ENCODE measurements at places on chromosomes 12 and 14.

DNA sequence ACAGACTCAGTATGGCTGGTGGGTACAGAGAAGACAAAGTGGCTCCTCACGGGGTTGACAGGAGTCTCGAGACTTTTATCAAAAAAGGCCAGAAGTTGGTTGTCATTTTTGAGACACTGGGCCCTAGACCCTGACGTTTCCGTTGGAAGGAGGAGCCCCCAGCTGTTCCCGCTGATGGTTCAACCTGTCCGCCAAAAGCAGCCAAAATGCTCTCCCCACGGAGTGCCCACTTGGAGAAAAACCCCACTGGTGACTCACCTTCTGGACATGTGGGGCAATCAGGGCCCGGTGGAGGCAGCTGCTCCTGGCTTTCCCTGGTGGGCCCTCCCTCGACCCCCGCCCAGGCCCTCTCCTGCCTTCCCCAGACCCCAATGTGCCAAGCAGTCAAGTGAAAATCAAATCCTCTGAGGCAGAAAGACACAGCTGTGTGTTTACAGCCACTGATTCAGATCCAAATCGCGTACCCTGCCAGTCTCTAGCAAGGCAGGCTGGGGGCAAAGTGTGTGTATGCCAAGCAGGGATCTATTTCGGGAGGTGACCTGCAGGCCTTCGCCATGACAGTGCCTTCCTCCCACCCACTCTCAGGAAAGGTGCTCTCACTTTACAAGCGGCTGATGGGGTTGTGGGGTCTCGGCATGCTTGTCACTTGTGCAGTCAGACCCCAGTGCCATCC lies 347.4 kb downstream of the DPF3 start:
- DNase-seq = no peak

DNA sequence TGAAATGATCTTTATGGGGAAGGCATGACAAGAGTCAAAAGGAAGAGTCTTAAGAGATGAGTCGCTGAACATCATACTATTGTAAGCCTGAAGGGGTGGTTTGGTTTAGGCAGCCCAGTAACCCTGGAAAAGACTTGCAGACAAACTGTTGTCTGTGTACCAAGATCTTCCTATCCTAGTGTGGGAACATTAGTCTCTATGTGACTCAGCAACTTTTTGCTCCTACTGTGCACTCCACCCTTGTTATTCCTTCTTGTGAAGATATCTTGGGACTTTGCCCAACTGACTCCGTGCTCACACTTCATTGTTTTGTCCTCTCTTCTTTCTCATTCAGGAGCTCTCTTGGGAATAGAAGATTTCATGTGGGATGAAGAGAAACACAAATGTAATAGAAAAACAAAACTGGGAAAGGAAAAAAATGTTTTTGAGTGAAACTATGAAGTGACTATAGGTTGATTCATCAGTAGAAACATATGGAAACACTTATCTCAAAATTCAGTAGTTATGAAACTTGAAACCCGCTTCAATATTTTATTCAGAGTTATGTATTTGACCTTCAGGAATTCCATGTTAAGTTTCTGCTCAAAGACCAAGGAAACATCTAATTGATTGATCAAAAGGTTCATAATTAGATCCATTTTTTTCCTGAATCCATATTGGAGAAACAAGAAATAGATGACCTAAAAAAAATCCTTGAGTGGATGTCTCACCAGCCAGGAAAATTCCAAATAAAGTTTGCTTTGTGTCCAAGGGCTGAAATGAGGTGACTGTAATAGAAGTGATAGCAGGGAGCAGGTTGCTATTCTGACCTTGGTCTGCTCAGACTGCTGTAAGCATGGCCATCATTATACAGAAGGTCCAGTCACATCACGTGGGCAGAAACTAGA lies 67.2 kb downstream of the BTG1 start:
- DNase-seq = peak; percentile 49

DNA sequence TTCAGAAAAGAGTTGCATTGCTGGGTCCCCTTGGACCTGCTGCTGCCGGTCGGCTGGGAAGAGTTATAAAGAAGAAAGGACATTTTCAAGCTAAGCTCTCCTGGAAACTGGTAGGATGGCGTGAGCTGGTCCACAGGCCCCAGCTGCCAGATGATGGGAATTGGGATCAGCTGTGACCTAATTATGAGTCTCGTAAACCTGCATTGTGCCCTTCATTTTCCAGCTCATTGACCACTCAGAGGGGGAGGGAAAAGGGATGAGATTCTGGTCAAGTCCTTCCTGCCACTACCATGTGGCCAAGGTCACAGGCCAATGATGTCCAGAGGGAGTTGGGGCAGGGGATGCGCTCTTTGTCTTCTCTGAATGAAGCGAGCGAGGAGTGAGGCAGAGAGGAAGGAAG lies 320.9 kb downstream of the NRXN3 start:
- DNase-seq = no peak

DNA sequence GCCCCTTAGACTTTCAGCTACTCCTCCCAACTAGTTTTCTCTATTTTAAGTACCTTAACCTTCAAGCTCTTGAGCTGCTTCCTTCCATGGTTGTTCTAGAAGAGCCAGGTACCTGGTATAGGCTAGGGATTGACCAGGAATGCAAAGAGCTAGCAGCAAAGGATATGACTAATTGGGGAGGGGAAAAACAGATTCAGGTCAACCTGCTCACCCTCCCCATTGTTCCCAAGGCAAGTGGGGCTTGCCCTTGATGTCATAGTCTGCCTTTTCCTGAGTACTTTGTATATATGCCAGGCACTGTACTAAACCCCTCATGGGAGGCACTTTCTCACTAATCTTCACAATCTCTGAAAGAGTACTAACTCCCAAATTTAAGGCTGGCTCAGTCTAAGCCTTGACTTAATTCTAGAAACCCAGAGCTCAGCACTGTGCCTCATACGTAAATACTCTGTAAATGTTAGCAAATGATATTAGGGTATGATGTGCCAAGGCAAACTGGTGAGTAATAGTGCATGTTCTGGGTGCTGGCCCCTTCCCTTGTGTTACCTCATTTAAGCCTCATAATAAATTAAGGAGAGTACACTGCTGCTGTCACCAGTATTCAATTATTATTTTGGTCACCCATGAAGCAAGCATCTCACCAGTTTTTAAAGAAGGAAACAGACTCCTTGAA lies 42.2 kb downstream of the SUDS3 start:
- DNase-seq = no peak

DNA sequence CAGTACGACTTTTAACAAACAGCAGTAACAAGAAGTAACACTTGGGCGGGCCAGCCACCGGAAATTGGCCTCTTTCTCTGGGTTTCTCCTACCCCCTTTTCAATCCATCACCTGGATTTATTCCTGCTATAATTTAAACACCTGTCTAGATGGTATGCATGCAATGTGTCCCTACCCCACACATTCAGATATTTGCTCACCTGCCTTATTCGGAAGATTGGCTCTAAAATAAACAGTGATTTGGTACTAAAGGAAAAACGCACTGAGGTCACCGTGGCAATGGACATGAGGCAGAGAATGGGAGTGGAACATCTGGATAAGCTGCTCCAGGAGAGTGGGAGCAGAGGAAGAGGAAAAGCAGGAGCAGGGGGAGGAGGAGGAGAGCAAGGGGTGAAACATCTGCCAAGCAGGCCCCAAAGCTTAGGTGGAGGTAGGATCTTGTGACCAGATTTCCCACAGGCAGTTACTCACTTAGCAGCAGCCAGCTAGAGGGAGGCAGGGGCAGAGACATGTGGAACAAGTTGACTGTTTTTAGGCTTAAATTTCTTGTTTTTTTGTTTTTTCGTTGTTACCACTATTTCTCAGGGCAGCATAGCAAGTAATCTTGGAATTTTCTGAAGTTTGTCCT lies 150.9 kb downstream of the TTLL5 start:
- no peak for DNase-seq

DNA sequence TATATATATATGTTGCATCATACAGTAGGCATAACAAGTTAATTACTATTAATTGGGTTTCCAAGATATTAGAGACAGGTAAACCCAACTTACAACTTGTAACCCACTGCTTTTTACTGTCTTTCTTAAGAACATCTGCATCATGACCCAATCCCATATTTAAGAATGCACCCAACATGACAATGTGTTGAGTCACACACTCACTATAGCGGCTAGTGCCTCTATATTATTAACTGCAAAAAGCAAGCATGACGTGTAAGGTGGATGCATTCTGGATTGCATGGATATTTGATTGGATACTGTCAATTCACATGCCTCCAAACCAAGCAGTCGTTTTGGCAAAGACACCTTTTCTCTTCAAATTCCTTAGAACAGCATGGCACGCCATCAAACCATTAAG lies 68.2 kb downstream of the KSR2 start:
- DNase-seq = no peak

- DNase-seq = peak; percentile 5
These were observed 41.6 kb downstream of the TRHDE start for GRCh38 chr12:72313806-72314205.

GRCh38 chr12:96143392-96143791 lies 50.8 kb upstream of the ELK3 start:
- DNase-seq = no peak

DNA sequence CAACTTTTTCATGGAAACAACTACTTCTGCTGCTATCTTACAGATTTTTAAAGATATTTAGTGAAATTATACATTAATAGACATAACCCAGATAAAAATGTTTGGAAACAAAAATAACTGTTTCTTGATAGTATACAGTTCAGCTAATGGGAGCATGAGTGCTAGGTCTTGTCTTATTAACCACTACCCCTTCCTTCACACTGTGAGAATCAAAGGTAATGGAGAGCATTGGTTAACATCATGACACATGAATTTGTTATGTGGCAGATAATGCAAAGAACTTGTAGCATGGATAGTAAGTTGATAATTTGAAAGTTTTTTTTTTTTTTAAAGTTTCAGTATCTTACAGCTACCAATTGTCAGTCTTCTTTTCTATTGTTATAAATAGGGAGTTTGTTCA lies 44.2 kb downstream of the CCDC91 start:
- DNase-seq = no peak

DNA sequence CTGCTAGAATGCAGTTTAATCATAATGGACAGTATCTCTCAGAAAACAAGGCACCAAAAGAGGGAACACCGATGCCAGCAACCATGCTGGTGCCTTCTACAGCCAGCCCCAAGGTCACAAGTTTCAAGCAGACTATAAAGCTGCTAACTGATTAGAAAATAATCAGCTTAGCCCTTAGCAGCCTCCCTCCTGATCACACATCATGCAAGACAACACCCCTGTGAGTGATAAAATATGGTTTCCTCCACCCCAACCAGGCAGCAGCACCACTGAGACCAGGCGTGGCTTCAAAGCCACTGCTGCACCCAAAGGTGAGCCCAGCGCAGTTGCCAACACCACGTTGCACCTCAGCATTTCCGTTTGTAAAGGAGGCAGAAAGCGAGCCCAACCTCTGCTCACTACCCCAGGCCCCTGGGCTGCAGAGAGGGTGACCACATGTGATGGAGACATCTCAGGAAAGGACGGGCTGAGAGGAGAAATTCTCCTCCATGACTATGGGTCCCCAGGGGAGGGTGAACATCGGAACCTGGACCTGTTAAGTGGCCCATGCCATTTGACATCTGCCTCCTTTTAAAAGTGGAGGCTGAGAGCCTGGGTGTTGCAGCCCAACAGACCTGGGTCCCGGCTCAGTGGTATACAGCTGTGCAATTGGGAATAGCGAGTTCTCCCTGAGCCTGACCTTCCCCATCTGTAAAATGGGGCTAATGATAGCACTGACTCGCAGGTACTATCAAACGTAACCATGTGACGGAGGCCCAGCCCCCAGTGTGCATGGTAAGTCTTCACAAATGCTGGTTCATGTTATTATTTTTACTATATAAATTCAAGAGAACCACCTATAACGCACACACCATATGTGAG lies 11.5 kb downstream of the ZFP36L1 start:
- no peak for DNase-seq

GRCh38 chr12:26519462-26519861 lies 313.5 kb downstream of the ITPR2 start:
- DNase-seq = no peak

- no peak for DNase-seq
These were observed 670.5 kb upstream of the ATXN7L3B start for GRCh38 chr12:73867147-73867546.

DNA sequence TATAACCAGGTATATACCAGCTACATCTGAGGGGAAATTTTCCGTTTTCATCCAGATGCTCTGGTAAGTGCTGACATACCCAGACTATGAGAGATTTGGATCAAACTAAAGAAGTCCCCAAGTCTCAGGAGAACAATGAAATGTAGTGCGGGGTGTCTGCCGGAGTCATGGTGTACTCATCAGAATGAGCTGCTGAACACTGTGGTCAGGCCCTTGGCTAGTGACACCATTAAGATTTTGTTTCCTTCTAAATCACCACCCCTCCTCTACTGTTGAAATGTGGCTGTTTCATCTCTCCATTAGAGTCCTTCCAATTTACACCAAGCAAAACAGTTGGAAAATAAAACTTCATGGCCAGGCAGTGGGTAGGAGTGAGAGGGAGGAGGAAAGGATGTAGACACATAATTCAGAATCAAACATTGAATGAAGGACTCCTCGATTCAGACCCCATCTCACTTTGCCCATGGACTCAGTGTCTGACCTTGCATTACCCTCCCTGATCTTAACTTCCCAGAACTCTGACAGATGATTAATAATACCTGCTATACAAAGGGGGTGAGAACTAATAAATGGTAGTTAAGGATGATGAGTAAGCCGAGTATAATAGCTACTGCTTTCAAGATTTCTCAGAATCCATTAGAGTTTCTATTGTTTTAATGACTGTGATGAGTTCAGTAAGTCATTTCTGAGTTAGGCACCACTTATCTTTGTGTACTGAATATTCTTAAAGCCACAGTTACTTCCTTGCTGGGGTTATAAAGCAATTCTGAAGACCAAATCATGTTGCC lies 127.4 kb downstream of the CRADD start:
- DNase-seq = no peak

- no peak for DNase-seq
These were observed at the start of gene PTCSC3 for GRCh38 chr14:36176524-36176923. TSS of gene PTCSC3 (minus strand) at chr14:36176722.

DNA sequence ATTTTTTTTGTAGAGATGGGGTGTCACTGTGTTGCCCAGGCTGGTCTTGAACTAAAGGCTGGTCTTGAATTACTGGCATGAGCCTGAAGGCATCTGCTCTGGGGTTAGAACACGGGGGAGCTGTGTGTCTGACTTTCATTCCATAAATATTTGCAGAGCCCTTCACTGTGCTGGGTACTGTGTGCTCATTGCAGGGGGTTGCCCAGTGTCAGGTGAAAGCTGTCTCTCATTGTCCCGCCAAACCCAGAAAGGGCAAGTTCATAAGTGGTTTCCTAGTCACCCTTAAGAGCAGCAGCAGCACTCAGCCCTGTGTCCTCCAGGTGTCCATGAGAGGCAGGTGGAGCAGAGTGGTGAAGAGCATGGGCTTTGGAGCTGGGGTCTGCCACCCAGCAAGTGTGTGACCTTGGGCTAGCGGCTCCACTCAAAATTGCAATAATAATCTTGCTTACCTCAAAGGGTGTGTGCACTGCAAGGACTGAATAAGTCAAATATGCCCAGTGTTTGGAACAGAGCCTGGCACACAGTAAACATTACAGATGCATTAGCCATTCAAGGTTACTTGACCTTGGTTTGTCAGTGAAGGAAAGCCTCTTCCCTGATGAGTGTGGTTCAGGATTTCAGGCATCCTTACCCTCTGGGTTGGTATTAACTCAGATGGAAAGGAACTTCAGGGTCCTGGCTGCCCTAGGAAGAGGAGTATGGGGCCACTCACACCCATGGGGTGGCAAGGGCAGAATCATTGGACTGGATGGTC lies 4.4 kb upstream of the SMIM41 start:
- DNase-seq = no peak
